ENCODE measurements at places on chromosomes 13 and 19.

- no peak for DNase-seq
These were observed 754.0 kb downstream of the DIAPH3 start for GRCh38 chr13:59409634-59410200.

- DNase-seq, result no peak
These were observed 75.2 kb upstream of the MRI1 start for GRCh38 chr19:13689085-13689484.

- no peak for DNase-seq
These were observed 67.8 kb downstream of the RXFP2 start for GRCh38 chr13:31807090-31807541.

- DNase-seq, result peak; percentile 57
These were observed at the start of gene S1PR5 for GRCh38 chr19:10517361-10517759. TSS of gene S1PR5 (minus strand) at chr19:10517447. CDS start at chr19:10515011, 2,436 bp downstream.

DNA sequence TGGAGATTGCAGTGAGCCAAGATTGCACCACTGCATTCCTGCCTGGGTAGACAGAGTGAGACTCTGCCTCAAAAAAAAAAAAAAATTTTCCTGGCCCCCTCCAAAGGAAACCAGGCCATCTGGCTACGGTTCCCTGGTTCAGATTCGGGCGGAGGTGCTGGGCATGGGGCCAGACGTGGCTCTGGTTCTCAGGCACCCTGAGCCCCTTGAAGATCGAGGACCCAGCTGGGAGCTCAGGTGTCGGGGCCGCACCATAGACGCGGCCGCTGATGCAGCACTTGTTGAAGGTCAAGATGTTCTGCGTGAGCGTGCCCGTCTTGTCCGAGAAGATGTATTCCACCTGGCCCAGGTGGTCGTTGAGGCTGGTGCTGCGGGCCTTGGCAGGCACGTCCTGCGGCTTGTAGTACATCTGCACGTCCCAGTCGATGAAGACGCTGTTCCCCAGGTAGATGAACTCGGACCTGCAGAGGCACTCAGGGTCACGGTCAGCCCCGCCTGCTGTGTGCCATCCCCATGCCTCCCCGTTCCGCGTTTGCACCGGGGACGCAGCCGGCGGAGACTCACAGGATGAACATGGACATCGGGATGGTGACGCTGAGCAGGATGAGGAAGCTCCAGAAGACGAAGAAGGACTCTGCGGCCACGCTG is 12.3 kb downstream of the ATP8B3 start:
- DNase-seq, result no peak

GRCh38 chr13:25689539-25689938 is 317.8 kb downstream of the ATP8A2 start:
- DNase-seq, result no peak

DNA sequence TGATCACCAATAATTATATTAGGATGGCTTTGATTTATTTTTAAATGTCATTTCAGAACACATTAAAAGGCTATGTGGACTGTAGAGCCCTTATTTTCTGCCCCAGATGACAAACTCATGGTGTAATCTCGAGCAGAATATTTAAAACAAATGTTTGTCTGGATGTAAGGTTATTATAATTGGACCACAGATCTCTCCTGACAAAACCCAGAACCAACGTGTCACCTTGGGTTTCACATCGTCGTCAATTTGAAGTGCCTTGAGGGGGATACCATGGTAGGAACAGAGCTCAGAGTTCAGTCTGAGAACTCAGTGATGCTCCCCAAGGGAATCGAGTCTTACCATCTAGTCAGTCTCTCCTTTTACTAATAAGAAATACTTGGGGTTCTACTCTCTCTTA is 2.8 kb downstream of the SACS start:
- no peak for DNase-seq

DNA sequence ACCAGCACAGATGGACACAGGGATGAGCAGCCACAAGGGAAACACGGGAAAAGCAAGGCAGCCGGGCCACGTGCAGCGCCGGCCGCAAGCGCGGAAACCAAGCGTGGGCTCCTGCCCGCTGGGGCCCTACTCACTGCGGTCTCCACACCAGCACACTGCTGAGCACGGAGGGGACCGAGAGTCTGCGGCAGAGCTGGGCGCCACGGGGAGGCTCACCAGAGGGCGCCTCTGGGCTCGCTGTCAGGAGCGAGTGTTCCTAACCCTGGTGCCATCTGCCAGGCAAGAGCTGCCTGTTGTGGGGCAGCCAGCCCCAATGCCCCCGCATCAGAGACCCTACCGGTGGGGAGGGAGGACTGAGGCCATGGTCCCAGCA is 26.5 kb downstream of the MPND start:
- no peak for DNase-seq

DNA sequence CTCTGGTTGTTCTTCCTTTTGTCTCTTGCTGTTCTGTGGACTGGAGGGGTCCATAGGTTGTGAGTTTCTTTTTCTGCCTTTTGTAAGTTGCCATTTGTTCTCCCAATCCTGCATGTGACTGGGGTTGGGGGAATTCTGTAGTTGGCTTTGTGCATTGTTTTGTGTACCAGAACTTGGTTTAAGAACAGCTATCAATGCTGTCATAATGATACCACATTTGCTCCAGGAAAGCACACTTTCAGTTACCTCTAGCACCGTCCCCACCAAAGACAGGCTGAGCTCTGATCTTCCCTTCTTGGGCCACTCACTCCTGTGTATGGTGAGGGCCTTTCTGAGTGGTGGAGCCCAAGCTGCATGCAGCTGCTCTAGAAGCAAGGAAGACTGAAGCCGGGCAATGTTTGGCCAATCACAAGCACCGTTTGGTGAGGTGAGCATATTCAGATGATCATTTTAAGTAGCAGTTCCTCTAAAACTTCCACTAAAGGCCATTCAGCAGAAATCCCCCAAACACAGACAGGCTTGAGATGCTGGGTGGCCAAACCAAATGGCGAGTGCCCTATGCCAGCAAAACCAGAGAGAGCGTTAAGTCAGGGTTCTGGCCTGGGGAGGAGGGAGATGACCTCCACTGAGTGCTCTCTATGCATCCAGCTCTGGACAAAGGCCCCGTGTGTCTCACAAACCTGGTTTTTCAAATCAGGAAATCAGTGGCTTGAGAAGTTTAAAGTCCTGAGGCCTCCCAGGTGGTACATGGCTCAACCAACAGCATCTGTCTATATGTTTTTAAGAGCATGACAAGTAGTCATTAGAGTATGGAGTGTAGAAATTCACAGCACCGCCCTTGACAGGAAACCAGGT is 120.7 kb upstream of the SPATA13 start:
- no peak for DNase-seq

- no peak for DNase-seq
These were observed 12.1 kb upstream of the LGALS13 start for GRCh38 chr19:39590265-39590664.

DNA sequence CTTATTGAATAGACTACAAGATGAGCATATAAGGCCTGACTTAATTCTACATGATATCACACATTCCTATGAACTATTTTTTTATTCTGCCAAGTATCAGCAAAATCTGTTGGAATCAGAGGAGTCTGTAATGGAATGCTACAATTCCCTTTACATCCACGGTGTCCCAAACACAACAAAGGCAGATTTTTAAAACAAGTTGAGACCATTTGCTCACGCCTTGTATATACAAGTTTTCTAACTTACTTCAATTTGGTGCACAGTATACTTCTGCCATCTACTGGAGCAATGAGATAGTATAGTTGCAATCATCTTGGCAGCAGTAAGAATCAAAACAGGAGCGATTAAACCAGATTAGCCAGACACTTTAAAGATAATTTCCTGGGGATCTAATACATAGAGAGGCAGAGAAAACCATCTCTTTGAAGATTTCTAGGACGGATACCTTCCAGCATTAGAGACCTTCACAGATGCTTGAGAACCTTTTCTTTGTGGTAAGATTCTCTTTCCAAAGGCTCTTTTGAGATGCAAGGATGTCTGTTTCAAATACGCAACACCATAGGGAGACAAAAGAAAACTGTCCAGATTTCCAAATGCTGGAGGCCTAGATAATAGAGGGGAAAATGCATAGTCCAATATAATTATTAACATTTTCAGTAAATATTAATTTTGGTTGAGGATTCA is 302.0 kb upstream of the MIR17HG start:
- no peak for DNase-seq

DNA sequence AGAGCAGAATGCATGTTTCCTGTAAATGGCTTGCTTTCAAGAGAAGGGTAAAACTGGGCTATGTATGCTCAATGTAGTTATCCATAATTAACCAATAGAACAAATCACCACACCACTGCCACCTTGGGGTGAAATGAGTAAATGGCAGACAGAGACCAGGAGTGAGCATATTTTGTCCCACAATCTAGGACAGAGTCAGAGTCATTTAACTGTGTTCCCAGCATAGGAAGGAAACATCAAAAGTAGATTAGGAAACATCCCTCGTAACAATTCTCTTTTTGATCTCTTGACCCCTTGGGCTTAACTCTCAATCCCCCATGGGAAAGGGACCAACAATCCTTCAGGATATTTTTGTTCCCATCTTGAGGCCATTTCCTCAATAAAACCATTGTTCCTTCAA is 224.8 kb downstream of the NHLRC3 start:
- DNase-seq, result peak; percentile 17

DNA sequence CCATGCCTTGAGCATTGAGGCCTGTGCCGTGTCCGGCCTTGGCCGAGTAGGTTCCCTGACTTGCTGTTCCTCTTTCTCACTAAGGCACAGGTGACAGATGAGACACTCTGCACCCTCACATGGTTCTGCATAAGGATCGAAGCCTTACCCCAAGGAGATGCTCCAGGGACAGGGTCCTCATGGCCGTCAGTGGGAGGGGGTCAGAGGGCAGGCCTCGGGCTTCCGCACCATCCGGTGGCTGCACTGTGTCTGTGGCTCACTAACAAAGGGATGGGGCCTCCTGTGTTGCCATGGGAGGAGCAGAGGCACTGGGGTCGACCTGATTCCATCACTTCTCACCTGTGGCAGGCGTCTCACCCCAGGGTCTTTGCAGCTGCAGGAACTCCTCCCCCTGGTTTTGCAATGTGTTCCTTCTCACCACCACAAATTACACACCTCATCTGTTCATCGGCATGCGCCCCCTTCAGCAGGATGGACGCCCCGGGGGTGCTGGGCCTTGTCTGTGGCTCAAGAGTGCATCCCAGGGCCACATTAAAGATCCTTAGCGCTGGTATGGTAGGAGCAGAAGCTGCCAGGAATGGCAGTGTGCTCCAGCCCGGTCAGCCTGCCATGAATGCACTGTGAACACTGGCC is 113.3 kb upstream of the SOX1 start:
- DNase-seq, result no peak

- no peak for DNase-seq
These were observed 248.5 kb downstream of the UQCRFS1 start for GRCh38 chr19:28964500-28964899.

- DNase-seq, result no peak
These were observed 355.2 kb downstream of the IRS2 start for GRCh38 chr13:109431217-109431616.

DNA sequence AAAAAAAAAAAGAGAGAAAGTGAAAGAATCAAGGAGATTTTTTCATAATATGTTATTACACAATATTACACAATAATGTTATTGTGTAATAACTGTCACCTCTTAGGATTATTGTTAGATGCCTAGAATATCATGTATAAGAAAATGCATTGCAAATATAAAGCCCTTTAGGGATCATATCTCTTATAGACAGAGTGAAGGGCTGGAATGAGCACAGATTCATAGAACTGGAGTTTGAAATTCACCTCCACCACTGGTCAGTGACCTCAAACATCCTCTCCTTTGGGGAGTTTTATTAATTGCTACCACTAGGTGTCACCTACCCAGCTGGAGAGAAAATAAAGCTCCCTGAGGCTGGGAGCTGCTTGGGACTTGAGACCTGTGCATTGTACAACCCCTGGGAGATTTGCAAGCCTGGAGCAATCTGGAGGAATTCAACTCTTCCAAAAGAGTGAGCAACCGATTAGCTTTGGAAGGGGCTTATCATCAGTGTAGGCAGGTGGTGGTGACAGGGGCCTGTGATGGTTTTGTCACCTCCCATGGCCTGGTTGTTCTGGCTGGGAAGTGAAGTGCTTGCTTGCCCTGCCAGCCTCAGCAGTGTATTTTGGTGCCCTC is 30.3 kb upstream of the FRY start:
- DNase-seq, result peak; percentile 50

- no peak for DNase-seq
These were observed 19.9 kb downstream of the ZFP30 start for GRCh38 chr19:37635076-37636056.

DNA sequence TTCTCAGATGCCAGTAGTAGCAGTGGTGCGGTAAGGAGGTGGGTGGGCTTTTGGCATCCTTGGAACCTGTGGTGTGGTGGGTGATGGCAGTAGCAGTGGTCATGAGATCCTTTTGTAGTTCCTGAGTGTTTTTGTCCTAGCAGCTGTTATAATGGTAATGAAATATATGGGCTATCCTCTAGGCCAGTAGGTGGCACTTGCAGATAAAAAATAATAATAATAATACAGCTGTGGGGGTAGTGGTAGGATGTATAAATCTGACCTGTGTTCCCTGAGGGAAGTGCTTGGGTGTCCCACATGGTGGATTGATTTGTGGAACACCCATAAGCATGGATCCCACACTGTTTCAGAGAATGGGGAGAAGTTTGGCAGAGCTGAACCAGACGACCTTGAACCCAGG is 334.0 kb downstream of the SLITRK5 start:
- no peak for DNase-seq

DNA sequence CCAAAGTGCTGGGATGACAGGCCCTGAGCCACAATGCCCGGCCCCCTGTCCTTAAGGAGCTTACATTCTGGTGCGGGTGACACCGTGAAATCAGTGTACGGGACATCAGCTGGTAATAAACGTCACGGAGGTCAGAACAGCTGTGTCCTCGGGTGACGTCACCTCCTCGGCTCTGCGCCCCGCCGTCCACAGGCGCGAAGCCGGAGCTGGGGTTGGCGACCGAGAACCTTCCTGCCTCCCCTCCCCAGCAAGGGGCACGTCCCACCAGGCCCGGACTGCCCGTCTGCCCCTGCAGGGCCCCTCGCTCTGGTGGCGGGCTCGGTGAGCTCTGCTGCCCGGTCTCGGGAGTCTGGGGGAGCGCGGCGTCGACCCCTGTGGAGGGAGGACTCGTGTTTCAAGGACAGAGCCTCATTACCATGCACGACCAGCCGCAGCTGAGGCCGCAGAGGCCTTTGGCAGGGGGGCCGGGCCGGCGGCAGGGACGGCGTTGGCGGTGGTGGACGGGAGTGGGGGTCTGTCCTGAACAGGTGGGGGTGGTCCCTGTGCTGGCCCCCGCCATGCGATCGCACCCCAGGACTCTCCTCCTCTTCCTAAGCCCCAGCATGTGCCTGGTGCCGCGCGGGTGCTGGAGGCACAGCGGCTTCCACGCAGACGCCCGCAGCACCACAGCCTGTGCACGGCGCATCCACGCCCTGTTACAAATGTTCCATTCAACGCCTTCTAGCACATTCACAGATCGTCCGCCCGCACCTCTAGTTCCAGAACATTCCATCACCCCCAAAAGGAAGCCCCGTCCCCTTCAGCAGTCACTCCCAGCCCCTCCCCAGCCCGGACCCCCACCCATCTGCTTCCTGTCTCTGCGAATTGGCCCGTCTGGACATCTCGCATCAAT is 5.4 kb downstream of the LINGO3 start:
- DNase-seq, result no peak

GRCh38 chr19:795073-795611 is 2.1 kb upstream of the PTBP1 start:
- DNase-seq, result no peak

- DNase-seq, result no peak
These were observed 27.8 kb downstream of the CARM1 start for GRCh38 chr19:10899151-10899653.
